Islet precursor cell (in vitro differentiated cells): ENCODE measurements at places on chromosomes 3 and 15.
A peak's percentile ranks its signal among the peaks of the same experiment; 100 is the strongest.

- peak; percentile 87 for DNase-seq
These were observed 625 bp upstream of the ELL3 start for GRCh38 chr15:43777267-43777914.

GRCh38 chr15:99486371-99487336 lies 79.1 kb upstream of the MEF2A start:
- DNase-seq = peak; percentile 73

- DNase-seq = no peak
These were observed 6.0 kb downstream of the ONECUT1 start for GRCh38 chr15:52783929-52784798.

GRCh38 chr3:160163229-160163878 lies 61.9 kb upstream of the C3orf80 start:
- DNase-seq = no peak

DNA sequence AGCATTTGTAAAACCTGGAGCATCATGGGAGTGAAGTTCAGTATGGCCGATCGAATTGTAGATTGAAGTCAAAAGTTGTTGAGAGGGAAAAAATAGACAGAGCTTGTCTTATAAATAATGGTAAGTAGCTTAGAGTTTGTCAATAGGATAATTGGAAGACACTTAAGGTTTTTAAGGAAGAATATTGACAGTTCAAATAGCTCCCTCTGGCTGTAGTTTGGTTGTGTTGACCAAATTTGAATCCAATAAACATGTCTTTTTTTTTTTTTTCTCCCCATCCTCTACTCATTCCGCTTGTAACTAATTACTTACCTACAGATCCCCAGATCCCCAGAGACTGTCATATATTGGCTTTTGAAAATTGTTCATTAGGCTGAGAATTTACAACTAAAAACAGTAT lies 677.0 kb downstream of the AGBL1 start:
- no peak for DNase-seq

DNA sequence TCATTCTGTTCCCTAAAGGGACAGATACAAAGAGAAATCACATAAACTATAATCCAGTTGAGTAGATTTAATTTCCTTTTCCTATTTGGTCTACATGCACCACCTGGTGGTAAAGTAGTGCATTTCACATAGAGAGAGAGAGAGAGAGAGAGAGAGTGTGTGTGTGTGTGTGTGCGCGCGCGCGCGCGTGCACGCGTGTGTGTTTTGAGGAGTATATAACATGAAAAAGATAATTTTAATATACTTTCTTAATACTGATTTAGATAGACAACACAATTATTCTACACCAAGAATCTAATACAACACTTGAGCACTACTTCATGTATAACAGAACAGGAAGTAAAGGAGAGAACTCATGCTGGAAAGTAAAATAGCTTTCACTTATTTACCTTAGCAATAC lies 1.1 kb upstream of the FGF7 start:
- no peak for DNase-seq

DNA sequence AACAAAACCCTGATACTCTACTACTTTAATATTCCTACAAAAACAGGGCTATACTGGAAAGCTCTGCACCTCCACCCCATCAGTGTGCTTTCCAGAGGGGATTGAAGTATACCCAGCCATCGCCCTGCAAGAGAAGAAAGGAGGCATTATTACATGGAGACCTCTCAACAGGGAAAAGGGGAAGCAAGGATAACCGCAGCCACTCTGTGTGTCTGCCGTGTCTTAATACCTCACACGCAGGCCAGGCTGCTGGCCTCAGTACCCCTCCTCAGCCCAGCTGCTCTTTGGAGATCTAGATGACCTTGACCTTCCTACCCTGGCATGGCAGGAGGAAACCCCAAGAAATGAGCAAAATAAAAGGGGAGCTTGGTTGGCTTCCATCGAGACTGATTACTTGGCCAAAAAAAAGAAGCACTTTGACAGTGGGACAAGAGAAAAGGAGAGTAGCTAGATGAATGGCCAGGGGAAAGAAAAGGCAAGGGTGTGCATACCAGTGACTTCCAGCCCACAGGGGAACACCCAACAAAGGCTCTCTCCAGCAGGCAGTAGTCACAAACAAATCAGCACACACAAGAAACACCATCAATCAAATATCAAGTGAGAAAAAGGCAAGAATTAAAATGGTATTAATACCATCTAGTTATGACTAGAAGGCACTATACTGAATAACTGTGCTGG lies 129.4 kb downstream of the STT3B start:
- DNase-seq = no peak

GRCh38 chr15:65183865-65184159 lies 1.3 kb downstream of the CLPX start:
- DNase-seq = no peak

DNA sequence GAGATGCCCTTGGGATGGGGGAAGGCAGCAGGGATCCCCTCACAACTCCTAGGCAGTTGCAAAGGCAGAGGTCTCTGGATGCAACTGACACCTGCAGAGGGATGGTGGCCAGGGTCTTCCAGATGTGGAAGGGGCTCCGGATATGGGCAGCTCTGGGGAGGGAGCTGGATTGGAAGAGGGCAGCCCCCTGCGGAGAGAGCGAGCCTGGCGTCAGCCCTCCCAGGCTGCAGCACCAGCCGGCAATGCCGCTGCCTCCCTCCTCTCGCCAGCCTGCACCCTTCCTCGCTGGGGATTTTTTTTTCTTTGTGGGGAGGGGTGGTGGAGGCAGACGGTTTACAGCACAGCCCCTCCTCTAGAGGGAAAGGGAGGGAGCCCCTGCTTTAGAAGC lies 1.6 kb downstream of the INSYN1 start:
- DNase-seq = no peak

DNA sequence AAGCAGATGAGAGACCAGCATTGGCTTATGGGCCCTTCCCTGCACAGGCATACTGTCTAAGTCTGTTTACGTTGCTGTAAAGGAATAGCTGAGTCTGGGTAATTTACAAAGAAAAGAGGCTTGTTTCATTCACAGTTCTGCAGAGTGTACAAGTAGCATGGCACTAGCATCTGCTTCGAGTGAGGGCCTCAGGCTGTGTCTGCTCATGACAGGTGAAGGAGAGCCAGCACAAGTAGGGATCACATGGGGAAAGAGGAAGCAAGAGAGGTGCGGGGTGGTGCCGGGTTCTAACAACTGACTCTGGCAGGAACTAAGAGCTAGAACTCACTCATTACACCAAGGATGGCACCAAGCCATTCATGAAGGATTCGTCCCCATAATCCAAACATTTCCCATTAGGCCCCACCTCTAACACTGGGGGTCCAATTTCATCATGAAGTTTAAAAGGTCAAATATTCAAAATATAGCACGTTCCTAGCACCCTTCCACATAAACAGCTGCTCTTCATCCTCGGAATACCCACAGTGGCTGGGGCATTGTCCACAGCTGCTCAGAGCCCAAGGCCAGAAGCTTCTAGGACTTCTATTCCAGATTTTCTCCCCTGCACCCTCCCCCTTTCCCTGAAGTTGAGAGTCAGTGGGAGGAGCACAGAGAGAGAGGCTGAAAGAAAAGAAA lies 5.6 kb downstream of the RTP3 start:
- no peak for DNase-seq

- DNase-seq = no peak
These were observed 292.0 kb upstream of the SUCLG2 start for GRCh38 chr3:67946436-67946835.

DNA sequence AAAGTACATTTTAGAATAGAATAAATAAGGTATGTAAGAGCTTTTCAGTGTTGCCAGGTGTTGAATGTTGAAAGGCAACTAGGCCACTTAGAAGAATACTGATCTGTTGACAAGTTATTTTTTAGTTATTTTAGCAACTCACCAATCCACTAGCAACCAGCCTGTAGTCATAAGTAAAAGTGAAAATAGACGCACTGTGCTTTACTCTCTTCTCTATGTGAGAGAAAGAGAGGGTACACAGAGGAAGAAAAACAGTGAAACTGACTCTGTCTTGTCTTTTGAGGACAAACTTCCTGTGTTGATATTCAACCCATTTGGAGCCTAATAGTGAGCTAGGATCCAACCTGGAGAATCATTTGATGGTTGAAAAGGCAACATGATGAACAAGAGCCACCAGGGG lies 327.1 kb upstream of the GOLIM4 start:
- no peak for DNase-seq

- DNase-seq = no peak
These were observed 711.1 kb upstream of the GOLIM4 start for GRCh38 chr3:168806871-168807270.

DNA sequence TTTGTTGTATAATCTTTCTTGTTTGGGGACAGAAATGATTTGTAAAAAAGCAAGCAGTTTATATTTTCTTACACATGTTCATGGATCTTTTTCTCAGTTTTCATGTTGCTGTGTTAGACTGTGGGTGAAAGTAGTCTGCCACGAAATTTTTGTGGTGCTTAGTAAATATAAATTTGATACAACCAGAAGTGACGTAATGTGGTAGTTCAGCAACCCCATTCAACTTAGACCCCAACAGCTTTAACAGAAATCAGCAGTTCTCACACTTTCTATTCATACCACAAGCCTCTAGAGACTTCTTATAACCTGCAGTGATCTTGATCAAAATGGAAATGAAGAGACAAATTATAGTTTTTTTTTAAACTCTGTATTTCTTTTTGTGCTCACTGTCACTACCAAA lies 120.2 kb upstream of the IGSF10 start:
- no peak for DNase-seq

DNA sequence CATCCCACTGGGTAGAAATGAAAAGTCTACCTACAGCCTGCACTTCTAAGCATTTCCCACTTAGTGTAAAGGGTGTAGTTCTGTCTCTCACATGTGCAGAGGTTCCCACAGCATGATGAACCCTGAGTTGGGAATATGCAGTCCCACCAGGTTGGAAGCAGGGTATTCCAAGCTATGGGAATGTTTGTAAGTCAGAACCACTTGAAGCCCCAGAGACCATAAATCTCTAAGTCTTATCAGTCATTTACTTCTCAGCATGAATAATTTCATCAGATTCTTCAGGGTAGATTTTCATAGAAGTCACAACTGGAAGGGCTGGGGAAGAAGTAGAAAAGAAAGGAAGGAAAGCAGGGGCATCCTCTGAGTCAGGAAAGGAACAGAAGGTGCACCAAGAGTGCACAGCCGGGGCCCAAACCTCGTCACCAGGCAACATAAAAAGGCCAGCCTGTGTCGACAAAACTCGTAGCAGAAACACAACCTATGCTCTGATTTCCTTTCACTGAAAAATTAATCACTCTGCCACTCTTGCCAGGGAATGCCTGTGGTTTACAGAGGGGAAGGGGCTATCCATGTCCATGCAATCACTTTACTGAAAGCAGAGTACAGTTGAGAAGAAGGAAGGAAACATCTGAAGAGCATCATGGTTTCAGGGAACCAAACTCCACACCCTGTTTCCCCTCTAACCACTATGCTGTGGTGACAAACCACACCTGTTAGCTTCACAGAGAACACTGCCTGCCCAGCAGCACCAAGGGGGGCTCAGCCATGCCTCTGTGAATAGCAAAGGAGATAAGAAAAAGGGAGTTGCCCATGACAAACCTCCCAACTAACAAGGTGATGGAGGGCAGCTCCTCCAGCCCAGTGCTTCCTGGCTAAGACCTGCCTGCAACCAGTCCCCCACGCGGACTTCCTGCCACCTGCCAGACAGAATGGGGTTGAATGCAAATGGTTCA lies 40.5 kb downstream of the SH3BP5 start:
- DNase-seq = no peak

GRCh38 chr3:10292505-10293419 lies at the start of gene GHRL:
Gene GHRL, minus strand, starts transcription at chr3:10292947. Its CDS starts 2,767 bp downstream, at chr3:10290180.
- no peak for DNase-seq

GRCh38 chr3:68148447-68148846 lies 494.0 kb upstream of the SUCLG2 start:
- DNase-seq = no peak

- no peak for DNase-seq
These were observed 51.6 kb upstream of the BLM start for GRCh38 chr15:90665288-90666134.

DNA sequence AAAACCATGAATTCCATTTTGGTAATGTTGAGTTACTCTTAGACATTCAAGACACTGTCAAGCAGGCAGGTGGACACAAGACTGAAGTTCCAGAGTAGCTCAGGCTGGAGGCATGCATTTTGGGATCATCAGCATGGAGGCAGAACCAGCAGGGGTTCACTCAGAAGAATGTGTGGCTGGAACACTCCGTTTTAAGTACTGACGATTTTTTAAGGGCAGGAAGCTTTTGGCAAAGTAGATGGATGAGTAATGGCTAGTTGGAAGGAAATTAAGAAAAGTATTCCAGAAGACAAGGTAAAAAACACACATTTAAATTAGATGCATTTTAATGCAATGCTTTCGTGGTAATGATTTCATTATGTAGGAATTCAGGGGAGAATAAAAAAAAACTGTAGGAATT lies 420.4 kb downstream of the ROBO2 start:
- DNase-seq = no peak

- DNase-seq = no peak
These were observed 242.4 kb downstream of the KCNMB2 start for GRCh38 chr3:178778589-178778988.

GRCh38 chr3:171200052-171200749 lies 173.7 kb upstream of the SLC2A2 start:
- DNase-seq = no peak

DNA sequence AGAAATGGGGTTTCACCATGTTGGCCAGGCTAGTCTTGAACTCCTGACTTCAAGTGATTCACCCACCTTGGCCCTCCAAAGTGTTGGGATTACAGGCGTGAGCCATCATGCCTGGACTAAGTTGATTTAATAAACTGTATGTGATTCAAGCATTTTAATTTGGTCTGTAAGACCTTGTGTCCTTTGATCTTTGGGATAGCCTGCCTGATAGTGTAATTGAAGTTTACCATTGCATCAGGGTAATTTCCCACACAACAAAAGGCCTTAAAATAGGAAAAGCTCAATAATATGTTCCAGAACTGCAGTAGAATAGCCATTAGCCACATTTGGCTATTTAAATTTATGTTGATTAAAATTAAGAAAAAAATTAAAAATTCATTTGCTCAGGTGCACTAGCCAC lies 25.2 kb upstream of the DENND6A start:
- no peak for DNase-seq

DNA sequence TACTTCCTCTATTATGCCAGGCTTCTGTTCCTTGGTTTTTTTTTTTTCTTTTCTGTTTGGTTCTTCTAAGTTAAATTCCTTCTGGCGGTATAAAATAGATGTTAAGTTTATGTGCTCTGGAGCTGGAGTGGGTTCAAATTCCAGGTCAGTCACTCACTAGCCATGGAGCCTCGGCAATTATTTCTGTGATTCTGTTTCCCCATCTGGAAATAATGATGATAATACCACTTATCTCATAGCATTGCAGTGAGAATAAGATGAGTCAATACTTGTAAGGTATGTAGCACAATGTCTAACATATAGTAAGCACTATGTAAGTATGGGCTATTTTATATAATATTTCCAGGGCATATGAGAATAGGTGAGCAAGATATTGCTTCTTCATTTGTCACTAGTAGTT lies 33.2 kb upstream of the ZDHHC23 start:
- no peak for DNase-seq

DNA sequence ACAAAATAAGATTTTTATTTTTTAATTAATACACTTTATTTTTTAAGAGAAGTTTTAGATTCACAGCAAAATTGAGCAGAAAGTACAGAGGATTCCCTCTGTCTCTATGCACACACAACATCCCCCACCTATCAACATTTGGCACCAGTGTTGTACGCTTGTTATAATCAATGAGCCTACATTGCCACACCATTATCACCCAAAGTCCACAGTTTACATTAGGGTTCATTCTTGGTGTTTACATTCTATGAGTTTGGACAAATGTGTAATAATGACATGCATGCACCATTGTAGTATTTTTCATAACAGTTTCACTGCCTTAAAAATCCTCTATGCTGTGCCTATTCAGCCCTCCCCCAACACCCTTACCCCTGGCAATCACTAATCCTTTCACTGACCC lies 51.3 kb upstream of the TTBK2 start:
- DNase-seq = no peak
